BJ (cell line): ENCODE measurements at places on chromosomes 2 and 18. TPM values are rescaled to one million over a fixed set of nuclear protein-coding genes. Genes with fewer than 3 reads are reported as not detected.

- DNase-seq = no peak
Measured at GRCh38 chr2:193824474-193824873, 1629.7 kb upstream of the TMEFF2 start.

The ARHGEF4 gene
- 6.8 and 15.1 TPM in 2 replicates for polyA plus RNA-seq

GRCh38 chr2:196276421-196276820 lies 105.0 kb upstream of the STK17B start:
- DNase-seq = no peak

DNA sequence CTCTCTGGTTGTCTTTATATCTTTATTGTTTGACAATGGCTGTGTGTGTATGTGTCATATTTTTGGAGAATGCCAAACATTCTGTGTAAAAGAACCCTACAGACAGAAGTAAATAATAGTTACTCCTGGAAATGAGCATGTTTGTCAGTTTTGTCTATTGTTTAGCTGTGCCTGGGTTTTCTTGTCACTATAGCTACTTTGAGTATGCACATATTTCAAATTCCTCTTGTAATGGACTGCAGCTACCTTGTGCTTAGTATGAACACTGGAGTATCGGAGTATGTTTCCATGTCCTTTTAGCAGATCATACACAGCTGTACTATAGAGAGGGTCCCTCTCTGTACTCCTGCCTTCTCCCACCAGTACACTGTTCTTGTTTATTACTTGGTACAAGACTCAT lies 58.0 kb upstream of the DOCK10 start:
- DNase-seq = no peak

The RNF149 gene
- polyA plus RNA-seq = 20.8 and 24.3 TPM in 2 replicates

GRCh38 chr2:21361957-21362486 lies 238.3 kb downstream of the TDRD15 start:
- no peak for DNase-seq

The SERPINB4 gene
- 0.06 TPM in 1 of 2 replicates, not detected in the other for polyA plus RNA-seq

The SKOR2 gene
- polyA plus RNA-seq = not detected in 2 replicates

- DNase-seq = no peak
Measured at GRCh38 chr2:231297108-231297908, 98.2 kb upstream of the B3GNT7 start.

The TMEM169 gene
- polyA plus RNA-seq = 0.05 and 0.10 TPM in 2 replicates

GRCh38 chr2:60706021-60706420 lies 50.0 kb upstream of the PAPOLG start:
- no peak for DNase-seq

The MDH1B gene
- polyA plus RNA-seq = 0.39 and 0.76 TPM in 2 replicates

DNA sequence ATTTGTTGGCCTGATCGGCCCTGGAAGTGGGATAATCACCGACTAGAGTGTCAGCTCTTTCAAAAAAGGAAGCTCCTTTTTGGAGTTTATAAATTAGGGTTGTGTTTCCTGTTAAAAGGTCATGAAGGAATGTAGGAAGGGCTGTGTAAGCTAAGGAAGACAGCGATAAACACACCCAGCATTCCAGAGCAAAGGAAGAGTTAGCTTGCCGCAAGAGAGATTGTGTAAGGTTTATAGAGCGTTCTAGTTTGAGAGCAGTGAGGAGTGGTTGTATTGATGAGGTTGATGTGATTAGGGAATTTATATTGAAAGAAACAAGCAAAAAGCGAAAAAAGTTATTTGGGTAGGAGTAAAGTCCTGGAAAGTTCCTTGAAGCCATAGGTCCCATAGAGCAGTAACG lies 3.5 kb upstream of the ILKAP start:
- DNase-seq = no peak

GRCh38 chr2:6944555-6944954 lies 27.3 kb downstream of the RNF144A start:
- no peak for DNase-seq
